ENCODE measurements at places on chromosomes 6 and 20.

DNA sequence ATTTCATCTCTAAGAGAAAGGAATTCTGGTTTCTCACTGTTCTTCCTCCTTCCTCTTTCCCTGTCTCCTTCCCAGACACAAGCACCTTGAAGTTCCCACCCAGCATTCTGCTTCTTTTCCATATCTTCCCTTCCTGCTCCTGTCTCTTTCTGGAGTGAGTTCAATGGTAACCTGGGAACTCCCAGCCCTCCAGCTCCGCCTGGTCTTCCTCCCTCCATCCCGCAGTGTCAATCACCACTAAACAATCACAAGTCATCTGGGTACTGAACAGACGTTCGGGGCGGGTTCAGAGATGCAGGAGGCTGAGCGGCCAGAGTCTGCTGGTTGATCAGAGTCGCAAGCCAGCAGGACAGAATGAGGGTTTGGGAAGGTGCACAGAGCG lies 7.7 kb downstream of the TTBK1 start:
- no peak for DNase-seq

DNA sequence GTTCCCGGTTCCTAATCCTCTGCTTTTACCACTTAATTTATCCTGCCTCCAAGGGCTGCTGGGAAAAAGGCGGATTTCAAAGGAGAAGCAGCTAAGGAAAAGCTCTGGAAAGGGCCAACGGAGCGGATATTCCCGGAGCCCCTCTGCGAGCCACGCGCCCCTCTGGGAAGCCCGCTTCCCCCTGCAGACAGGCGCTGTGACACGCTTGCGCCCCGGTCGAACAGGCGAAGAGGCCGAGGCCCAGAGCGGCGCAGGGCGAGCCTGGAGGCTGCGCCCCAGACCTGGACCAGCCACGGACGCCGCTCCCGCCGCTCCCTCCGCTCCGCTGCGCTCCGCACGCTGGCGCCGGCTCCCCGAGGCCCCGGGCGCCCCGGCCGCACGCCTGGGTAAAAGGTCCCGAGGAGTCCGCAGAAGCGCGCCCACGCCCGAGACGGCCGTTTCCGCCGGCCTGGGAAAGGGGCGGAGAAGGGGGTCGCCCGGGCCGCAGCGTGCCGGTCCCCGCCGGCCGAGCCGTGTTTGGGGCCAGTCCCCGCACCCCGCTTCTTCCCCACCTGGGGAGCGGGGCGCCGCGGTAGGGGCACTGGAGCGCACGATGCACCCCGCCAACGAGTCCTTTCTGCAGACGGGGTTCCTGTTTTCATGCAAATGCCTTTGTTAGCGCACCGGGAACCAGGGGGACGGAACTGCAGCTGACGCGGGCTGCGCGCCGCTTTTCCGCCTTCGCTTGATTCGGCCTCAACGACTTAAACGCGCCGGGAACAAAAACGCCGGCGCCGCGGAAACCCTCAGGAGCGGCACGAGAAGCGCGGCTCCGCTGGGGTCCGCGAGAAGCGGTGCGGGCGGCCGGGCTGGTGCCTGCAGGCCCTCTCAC lies 91.9 kb upstream of the SIRPA start:
- peak; percentile 52 for DNase-seq

- DNase-seq: no peak
These were observed 21.7 kb upstream of the RANBP9 start for GRCh38 chr6:13733178-13733887.

DNA sequence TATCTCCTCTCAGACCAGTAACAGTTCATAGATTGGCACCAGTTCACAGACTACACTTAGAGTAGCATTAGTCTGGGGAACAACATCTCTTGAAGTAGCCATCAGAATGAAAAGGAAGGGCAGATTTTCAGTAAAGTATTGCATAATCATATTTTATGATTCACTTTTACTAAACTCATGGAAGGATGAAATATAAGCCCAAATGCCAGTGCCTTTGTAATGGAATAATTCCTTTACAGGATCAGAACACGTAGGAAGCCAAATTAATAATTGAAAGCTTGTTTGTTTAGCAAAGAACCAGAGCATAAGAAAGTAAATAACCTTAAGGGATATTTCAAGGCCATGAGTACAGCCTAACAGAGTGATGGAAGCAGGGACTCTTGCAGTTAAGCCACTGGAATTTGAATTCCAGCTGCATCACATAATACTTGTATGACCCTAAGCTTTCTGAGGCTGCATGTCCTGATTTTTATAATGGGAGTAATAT lies 11.4 kb upstream of the LOC128125822 start:
- DNase-seq: no peak

GRCh38 chr20:60403105-60403741 lies 445.0 kb downstream of the CDH26 start:
- DNase-seq: no peak

GRCh38 chr6:178119-178518 lies 114.2 kb upstream of the DUSP22 start:
- DNase-seq: no peak

DNA sequence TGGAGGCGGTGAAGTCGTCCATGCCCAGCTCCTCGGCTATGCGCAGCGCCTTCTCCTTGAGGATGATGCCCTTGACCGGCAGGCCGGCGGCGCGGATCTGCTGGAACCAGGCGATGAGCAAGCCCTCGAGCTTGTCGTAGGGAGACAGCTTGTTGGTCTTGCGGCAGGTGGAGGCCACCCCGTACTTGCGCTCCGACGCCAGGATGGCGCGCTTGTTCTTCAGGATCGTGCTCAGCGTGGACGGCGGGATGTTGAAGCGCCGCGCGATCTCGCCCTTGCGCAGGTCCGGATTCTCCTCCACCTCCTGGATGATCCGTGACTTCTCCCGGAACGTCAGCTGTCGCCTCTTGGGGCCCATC lies 435 bp downstream of the CENPB start:
- peak; percentile 57 for DNase-seq

DNA sequence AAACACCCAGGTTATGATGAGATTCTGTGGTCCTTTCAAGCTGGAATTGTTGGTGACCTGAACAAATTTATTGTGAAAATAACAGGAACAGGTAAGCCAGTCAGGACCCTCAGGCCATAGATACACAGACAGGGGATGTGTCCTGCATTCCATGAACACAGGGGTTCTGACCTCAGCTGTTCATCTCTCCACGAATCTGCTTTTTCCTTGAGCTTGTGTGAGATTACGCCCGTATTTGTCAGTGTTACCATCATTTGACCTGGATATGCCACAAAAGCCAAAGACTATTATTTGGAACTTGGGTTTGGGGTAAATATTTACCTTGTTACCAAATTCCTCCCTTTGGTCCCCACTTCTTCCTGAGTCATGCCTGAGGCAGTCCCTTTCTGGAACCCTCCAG lies 288.9 kb downstream of the PREX1 start:
- no peak for DNase-seq

DNA sequence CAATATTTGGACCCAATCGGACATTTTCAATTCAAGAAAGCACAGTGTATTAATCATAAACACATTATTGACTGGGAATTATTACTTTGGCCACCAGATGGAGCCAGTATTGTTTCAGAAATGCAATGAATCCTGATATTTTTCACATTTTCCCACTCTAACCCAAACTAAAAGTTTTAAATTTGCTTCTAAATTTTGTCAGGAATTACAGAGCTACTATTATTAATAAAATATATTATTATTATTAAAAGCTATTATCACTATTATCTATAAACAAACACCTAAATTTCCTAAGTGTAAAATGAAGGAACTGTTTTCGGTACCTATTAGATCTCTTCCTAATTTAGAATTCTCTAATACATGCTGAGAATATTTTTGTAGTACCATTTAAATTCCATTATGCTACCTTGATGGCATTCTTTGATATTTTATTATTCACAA lies 245.3 kb downstream of the OGFRL1 start:
- no peak for DNase-seq
